ENCODE measurements at places on chromosomes 5 and 9.
A peak's percentile ranks its signal among the peaks of the same experiment; 100 is the strongest.

GRCh38 chr5:140024928-140025327, 18.2 kb downstream of the NRG2 start:
- no peak for DNase-seq

GRCh38 chr9:38389313-38389712, 3.2 kb upstream of the ALDH1B1 start:
- no peak for DNase-seq

GRCh38 chr9:131755541-131756198, 15.8 kb upstream of the RAPGEF1 start:
- peak; percentile 67 for DNase-seq

DNA sequence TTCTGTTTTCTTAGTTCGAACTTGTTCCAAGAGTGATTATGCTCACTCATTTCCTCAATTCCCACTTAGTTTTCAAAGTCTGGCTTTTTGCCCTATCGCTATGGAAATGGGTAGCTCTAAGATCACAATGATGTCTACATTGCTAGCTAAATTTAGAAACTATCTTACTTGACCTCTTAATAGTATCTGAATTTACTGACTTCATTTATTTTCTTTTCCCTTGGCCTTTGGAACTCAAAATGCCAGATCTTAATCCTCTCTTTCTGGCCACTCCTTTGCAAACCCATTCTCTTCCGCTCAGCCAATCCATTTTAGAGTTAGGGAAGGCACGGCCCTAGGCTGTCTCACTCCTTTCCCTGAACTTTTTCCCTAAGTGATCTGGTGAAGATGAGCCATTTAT, 137.0 kb downstream of the FER start:
- DNase-seq, result peak; percentile 69

GRCh38 chr9:127722055-127722745, 6.3 kb downstream of the TTC16 start:
- DNase-seq, result no peak

- DNase-seq, result no peak
These were observed 1141.0 kb downstream of the CDH12 start for GRCh38 chr5:21711866-21712758.

- peak; percentile 34 for DNase-seq
These were observed 10.7 kb upstream of the CERCAM start for GRCh38 chr9:128409978-128410377.

GRCh38 chr5:43798740-43799139, 195.8 kb downstream of the NNT start:
- DNase-seq, result no peak

- no peak for DNase-seq
These were observed 175.2 kb upstream of the SMARCA2 start for GRCh38 chr9:1839909-1840308.

- DNase-seq, result peak; percentile 77
These were observed 13.9 kb upstream of the BASP1 start for GRCh38 chr5:17203329-17204132.

DNA sequence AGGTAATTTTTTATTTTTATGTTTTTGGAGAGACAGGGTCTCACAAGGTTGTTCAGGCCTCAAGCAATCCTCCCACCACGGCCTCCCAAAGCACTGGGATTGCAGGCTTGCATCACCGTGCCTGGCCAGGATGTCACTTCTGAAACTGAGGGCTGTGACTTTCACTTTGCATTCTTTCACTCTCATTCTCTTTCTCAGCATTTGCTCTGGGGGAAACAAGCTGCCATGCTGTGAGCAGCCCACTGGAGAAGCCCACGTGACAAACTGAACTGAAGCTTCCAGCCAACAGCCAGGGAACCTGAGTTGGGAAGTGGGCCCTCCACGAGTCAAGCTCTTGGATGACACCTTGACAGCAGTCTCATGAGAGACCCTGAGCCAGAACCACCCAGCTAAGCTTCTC, 109.4 kb downstream of the C5orf15 start:
- DNase-seq, result no peak

GRCh38 chr9:36878986-36879982, 154.8 kb downstream of the PAX5 start:
- no peak for DNase-seq

- no peak for DNase-seq
These were observed 23.8 kb downstream of the GDA start for GRCh38 chr9:72173080-72173479.

DNA sequence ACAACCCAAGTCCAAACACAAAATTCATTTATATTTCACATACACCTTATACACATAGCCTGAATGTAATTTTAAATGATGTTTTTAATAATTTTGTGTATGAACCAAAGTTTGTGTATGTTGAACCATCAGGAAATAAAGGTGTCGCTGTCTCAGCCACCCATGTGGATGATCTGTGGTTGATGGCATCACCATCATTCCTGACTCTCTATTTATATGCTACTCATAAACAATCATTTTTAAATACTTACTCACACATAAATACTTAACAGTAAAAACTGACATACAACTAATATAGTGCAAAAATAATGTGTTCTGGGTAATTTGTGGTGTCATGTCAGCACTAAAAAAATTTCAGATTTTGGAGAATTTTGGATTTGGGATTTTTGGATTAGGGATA, 38.4 kb downstream of the SMC5 start:
- DNase-seq, result peak; percentile 18
